ENCODE measurements at places on chromosomes 3 and 15.

- peak; percentile 66 for DNase-seq
These were observed 2.0 kb upstream of the SOX2 start for GRCh38 chr3:181709537-181710279.

DNA sequence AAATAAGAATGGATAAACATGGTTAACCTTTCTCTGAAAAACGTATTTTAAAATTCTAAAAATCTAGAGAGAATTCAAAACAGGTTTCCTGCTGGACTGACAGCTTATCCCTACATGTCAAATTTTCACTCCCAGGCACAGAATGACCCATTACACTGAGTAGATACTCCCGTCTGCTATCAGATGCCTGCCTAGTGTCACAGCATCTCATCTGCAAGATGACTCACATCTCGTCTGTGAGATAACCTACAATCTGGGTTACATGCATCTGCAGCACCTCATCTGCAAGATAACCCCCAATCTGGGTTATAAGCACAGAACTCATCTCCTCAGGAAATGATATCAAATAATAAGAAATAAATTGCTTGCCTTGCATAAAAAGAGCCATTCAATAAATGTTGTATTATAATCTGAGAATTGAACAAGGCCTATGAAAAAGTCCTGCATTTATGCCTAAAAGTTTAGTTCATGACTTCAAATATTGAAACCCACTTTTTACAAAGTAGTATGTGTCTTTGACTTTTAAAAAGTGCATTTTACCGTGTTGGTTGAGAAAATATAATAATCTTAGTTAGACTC is 188.3 kb upstream of the THBS1 start:
- DNase-seq: no peak

GRCh38 chr3:190941694-190942260 is 79.3 kb upstream of the GMNC start:
- no peak for DNase-seq

- DNase-seq: no peak
These were observed 48.6 kb upstream of the ULK4 start for GRCh38 chr3:42010530-42010929.

DNA sequence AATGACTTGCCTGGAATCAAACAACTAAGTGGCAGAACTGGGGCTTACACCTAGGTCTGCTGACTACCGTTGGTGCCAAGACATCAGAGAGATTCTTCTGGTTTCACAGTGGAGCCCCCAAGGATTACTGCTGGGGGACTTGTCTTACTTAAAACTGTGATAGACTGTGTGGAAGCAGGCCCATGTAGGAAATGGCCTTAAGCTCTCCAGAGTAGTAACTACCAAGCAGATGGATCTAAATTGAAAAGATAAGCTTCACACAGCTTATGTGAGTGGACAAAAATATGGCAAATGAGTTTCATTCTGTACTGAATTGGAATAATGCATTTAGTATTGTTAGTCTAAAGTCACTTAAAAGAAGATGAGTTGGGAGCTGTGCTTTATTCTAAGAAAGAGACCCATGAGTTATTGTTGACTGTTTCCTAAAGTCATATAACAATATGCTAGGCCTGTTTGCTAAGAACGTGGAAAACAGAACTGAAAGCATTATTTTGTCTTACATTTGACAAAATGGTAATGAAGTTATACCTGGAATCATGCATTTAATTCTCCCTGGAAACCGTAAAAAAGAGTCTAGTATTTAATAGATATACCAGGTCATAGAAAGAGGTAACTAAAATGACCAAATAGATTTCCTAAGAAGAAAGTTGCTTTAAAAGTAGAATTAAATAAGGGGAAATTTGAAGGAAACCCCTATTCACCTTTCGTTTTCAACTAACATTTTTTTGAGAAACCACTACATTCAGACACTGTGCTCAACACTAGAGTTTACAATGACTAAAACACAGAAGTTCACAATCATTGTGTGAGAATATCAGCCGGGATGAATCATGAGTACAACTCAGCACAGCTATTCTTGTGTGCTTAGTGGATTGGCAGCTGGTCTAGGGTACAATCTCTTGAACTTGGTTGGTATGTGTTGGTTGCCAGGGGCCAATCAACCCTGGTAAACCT is 13.0 kb upstream of the MAPK6 start:
- no peak for DNase-seq

GRCh38 chr3:49799761-49800160 is at the start of gene CDHR4:
CDHR4 (minus strand) TSS chr3:49799873; CDS start chr3:49799812, 61 bp downstream.
- no peak for DNase-seq

DNA sequence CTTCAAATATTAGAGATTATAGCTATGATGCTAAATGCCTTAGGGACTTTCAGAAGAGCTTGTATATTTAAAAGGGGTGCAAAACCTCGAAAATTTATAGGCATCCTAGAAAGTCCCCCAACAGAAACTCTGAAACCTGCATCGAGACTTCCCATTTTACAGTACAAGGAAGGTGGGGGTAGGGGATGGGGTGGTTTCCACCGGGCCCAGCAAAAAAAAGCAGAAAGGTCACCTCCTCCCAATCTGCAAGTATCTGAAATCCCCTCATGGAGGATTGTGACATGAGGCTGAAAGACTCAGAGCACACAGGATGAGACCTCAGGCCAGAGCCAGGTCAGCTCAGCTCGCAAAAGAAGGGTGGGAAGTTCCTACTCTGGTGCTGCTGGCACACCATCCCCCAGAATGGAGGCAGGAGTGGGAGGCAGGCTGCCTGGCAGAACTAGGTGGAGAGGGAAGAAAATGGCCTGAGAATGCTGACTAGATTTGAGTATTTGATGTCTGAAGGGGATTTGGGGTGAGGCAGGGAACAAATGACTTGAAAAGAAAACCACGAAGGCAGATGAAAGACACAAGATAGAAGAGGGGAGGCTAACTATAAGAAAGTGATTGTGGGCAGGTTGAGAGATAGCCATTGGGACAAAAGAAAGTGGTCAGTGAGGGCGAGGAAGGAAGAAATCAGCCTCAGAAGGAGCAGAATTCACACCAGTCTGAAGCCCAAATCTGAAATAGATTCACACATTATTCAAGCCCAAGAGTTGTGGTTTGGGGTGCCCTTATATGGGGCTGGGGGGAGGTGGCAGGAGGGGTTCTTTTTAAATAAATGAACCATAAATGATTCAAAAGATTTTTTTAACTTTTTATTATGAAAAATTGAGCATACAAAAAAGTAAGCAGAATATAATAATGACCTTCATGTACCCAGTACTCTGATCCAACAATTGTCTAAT is 22.5 kb upstream of the TSC22D2 start:
- no peak for DNase-seq

DNA sequence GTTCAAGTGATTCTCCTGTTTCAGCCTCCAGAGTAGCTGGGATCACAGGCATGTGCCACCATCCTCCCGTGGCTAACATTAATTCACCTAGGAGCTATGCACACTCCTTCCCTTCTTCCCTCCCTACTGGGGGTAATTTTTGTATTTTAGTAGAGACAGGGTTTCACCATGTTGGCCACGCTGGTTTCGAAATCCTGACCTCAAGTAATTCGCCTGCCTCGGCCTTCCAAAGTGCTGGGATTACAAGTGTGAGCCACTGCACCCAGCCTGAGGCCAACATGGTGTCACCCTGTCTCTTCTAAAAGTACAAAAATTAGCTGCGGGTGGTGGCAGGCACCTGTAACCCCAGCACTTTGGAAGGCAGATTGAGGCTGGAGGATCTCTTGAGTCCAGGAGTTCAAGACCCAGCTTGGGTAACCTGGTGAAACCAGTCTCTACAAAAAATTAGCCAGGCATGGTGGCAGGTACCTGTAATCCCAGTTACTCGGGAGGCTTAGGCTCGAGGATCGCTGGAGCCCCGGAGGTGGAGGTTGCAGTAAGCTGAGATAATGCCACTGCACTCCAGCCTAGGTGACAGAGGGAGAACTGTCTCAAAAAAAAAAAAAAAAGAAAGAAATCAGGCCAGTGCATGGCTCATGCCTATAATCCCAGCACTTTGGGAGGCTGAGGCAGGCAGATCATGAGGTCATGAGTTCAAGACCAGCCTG is 6.1 kb downstream of the RNU5B-1 start:
- no peak for DNase-seq

GRCh38 chr3:31456373-31456772 is 76.4 kb upstream of the STT3B start:
- no peak for DNase-seq

GRCh38 chr3:168034152-168034928 is 61.4 kb downstream of the GOLIM4 start:
- DNase-seq: no peak

DNA sequence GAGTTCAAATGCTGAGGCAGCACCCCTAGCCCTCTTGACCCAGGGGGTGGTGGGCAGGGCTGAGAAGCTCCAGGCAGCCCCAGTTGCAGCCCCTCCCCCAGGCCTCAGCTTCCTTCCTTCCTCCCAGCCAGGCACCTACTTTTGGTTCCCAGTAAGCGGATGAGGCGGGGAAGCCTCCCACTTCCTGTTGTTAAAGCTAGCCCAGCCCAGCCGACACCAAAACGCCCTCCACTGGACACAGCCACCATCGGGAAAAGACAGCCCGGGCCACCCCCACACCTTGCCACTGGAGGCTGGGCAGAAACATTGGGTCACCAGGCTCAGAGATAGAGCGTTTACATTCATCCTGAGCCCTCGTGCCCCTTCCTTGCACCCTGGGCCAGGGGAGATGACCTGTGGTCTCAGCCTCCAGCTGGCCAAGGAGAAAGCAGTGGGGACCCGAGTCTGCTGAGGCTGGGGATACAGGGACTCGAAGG is 3.5 kb downstream of the DUSP7 start:
- peak; percentile 46 for DNase-seq
